ENCODE measurements at places on chromosomes 11 and 22.
A peak's percentile ranks its signal among the peaks of the same experiment; 100 is the strongest.

DNA sequence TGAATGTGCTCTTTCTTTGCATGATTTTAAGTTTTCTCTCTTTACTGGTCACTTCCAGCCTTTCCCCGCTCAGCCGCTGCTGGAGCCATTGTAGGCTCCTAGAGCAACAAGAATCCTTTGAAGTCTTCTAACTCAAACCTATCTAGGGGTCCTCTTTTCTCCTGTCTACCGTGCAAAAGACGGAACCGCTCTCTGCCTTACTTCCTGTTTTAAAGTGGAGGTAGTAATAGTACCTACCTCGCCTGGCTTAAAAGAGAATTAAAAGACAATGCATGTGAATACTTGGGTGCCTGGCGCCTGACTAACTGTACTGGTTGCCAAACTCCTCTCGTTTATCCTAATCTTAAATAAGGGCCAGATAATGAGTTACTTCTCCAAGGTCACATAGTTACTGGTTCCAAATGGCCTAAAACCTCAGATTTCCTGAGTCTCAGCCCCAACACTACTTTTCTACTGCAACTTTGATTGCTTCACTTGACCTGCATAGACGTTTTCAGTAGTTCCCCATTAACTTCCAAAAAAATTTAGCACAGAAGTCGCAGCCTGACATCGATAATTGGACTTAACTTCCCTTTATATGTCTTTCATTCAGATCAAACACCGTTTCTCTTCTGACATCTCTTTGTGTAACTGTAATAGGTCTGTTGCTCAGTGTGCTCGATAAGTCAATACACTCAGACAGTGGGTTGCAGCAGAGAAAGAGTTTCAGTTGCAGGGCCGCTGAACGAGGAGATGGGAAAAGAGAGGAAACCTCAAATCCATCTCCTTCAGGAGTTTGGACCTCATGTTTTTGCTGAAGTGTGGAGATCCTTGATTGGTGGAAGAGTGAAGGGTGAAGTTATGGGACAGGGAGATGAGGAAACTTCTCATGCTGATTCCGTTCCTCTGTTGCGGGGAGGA is 891 bp downstream of the SAMM50 start:
- DNase-seq: no peak

GRCh38 chr11:7905549-7905948 is 25.5 kb downstream of the OR10A6 start:
- no peak for DNase-seq

DNA sequence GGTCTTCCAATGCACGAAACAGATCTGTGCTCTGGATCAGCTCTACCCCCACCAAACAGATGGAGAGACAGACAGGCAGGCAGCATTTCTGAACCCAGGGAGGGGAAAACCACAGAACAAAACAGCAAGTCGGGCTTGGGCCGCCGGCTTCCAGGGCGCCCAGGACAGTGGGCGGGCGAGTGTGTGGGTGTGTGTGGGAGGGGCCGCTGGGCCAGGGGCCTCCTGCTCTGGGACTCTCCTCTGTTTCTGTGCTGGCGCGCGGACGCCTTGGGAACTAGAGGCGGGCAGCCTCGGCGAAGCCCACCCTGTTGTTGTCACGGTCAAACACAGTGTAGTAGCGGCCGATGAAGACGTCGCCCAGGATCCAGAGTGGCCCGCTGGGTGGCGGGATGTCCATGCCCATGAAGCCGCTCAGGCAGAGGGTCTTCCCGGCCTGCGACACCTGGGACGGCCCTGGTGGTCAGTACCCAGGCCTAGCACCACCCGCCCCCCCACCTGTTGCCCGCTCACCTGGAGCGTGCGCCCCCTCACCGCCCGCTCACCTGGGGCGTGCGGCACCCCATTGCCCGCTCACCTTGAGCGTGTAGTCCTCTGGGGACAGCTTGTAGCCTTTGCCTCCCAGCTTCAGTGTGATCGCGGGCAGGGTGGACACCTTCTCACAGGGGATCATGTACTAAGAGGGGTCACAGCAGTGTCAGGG is 3.0 kb upstream of the IFITM10 start:
- no peak for DNase-seq

DNA sequence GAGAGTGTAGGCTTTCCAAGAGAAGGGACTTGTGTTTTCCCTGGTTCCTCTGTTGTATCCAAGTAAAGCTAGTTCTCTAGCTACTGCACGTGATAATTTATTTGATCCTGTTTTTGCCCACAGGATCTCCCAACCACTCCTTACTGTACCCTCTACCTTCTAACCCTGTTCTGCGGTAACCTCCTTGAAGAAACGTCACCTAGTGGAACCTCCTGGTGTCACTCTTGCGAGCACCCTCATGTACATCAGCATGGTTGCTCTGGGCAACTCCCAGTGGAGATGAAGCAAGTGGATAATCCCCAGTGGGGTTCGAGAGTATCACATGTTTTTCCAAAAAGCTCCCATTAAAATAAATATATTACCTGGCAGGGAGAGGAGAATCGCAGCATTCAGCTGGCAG is 108.9 kb upstream of the CLMP start:
- DNase-seq: no peak

DNA sequence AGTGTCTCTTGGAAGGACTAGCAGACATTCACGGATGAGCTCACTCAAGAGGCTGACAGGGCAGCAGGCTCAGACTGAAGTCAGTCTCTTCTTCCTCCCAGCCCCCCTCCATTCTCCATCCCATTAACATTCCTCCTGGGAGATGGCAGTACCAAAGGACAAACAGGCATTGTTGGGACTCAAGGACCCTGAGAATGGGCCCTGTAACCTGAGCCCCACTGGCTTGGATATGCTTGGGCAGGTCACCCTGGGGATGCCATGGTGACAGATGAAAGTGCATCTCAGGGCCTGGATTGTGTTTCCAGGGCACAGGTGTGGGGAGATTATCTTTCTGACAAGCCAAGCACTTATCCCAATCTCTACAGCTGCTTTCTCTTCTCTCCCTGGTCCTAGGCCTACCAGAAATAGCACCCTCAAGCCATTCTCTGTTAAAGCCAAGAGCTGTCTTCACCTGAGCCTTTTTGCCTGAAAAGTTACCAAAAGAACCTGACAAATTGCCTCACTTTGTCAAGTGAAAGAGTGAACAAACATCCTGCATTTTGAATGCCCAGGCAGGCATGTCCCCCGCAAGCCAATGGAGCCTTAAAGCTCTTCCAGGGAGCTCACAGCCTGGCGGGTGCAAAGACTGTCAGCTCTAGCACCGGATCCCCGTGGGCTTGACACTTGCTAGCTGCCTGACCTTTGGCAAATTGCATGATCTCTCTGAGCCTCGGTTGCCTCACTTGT is 366.0 kb upstream of the NARS2 start:
- DNase-seq: no peak

- DNase-seq: no peak
Measured at GRCh38 chr11:79966592-79966991, 525.8 kb upstream of the TENM4 start.

DNA sequence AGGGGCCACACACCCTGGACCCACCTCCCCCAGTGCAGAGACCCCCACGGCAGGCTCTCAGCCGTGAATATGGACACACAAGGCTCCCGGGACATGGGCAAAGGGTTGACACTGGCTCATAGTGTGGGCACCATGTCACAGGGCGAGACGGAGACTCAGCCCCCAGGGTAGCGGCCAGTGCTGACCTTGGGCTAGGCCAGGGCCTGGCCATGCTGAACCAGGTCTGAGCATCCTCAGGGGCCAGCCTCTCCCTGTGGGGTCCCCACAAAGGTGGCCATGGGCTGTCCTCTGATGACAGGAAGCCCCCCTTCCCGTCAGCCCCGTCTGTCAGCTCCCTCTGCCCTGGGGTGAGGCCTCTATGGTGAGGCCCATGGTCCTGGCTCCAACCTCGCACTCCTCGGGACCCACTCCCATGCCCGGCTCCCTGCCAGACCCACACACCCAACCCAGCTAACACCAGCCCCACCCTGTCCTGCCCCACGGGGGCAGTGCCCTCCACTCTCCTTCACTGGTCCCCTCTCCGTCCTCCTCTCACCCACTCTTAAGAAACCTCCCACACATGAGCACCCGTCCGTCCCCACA is 19.0 kb upstream of the PRODH start:
- DNase-seq: no peak

GRCh38 chr11:68383976-68384501 is 71.6 kb downstream of the LRP5 start:
- DNase-seq: peak; percentile 57

DNA sequence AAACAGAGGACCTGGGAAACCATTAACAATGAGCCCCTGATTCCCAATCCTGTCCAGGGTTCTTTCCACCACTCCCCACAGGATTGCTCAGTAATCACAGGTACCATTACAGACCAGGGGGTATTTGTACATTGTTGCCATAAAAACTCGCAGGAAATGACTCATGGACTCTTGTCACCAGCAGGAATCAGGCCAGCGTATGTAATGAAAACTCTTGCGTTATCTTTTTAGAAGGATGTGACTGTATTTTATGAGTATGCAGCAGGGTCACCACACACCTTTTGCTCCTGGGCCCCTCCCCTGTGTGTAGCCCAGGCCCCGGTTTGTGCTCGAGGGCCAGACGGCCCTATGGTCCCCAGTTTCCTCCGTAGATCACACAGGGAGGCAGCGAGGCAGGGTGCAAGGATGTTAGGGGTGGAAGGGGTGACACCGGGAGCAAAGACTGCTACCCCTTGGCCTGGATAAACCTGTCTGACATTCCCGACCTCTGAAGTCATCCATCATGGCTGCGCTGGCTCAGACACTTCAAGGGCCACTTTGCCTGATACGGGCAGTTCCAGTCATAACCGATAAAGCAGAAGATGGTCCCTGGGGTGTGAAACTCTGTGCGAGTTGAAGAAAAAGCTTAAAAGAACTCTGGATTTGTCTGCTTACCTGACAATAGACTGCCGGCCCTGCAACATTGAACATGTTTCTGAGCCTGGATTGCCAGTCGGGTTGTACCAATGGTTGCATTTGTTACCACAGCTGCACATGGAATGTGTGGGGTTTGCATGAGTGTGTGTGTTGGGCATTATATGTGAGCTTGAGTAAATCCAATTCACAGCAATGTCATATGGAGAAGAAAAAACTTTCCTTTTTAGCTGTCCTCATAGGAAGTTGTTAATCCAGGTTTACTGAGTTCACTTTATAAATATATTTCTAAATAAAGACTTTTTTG is 56.9 kb downstream of the MICAL2 start:
- no peak for DNase-seq

DNA sequence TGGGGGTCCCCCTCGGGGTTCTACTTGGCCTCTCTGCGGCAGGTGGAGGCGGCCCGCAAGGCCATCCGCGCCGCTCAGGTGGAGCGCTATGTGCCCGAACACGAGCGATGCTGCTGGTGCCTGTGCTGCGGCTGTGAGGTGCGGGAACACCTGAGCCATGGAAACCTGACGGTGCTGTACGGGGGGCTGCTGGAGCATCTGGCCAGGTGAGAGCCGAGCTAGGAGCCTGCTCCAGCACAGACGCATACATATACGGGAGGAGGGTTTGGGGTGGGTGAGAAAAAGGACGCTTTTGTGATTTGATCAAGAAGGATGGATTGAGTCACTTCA is 415 bp downstream of the CENATAC start:
- no peak for DNase-seq

DNA sequence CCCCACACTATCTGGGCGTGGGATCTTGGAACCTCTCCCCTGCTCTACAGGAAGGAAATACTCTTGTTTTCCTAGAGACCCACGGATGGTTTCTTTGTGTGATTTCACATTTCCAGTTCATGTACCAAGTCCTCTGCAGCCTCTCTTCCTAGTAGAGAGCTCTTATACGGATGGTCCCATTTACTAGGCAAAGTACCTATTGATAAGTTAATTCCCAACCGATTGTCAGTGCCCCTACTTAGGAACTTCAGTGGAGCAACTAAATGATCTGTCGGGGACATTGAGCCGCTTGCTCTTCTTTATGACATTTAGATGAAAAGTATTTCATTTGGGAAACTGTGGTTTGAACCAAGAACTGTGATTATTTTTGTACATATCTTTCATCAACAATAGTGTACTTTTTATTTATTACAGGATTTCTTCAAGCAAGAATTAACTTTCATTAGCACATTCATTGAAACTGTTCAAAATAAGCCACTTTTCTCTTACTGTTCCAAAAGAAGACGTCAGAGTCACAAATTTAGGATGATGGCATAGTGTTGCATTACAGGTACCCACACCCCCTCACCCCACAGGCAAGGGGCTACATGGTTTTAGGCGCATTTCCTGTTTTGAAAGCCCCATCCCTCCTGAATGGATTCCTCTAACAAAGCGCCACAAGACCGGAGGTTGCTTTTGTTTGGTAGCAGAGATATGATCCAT is 34.2 kb downstream of the ELMOD1 start:
- no peak for DNase-seq

DNA sequence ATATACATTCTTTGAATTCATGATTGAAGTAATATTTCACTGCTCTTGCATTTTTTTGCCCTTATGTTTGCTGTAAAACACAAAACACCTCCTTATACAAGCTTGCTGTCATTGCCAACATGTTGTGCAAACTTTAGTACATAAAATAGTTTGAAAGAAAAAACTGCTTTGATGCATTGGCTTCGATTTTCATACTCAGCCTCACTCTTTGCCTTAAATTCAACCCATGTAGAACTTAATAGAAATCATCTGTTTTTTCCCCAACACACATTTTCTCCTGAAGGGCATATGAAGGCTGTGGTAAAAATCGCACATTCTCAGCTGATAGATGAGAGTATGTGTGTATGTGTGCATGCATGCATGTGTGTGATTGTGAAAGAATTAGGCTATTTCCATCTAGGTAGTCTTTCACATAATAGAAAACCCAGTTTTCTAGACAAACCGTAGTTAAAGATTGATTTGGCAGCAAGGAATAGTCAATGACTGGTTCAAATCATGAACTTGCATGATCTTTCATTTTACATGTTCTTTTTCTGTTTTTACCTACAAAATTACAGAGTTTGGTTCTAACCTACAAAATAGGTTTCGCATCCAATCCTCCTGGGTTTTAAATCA is 72.8 kb upstream of the MTMR2 start:
- no peak for DNase-seq

GRCh38 chr11:27673979-27674663 is 26.1 kb downstream of the BDNF start:
- no peak for DNase-seq

- DNase-seq: no peak
Measured at GRCh38 chr22:37212174-37212906, at the start of gene SSTR3. TSS of gene SSTR3 (minus strand) at chr22:37212477. CDS start at chr22:37207803, 4,674 bp downstream.

- peak; percentile 19 for DNase-seq
Measured at GRCh38 chr22:27885977-27886842, 32.8 kb downstream of the PITPNB start.

DNA sequence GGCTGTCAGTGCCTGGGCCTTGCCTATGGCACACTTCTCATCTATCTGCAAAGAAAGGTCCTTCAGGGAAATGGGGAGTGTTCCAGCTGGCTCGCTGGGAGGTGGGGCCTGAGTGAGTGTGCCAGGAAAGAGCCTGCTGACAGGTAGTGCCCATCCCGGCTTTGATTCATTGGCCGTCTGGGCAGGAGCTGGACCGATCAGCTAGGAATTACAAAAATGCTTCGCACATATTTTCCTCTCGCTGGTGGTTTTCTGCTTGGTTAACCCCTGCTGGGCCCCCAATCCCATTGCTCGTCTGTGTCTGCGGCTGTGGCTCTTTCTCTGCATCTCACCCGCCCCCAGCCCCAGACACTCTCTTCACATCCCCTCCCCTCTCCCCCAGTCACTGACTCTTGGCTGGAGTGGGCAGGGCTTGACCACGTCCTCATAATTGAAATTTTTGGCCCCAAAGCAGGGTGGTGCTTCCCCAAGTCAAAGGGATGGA is 10.8 kb downstream of the LIF start:
- DNase-seq: no peak
